ENCODE measurements at places on chromosomes 4 and X.

DNA sequence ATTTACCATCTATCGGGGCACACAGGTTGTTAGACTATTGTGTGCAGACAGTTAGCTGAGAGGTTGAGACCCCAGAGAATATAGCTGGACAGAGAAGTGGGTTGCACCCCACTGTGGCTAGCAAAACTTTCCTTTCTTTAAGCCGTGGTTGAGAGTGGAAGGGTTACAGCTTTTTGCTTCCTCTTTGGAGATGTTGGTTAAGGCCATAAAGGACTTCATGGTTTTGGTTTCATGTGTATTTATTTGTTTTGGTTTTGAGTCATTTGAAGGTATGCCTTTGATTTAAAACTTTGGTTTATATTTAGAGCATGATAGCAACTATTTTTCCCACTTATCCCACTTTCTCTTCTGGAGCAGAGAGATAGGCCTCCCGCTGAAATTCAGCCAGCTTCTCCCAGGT lies 274.3 kb upstream of the IL1RAPL1 start:
- DNase-seq = no peak

- no peak for DNase-seq
Measured at GRCh38 chr4:88549815-88550214, 26.2 kb upstream of the PYURF start.

DNA sequence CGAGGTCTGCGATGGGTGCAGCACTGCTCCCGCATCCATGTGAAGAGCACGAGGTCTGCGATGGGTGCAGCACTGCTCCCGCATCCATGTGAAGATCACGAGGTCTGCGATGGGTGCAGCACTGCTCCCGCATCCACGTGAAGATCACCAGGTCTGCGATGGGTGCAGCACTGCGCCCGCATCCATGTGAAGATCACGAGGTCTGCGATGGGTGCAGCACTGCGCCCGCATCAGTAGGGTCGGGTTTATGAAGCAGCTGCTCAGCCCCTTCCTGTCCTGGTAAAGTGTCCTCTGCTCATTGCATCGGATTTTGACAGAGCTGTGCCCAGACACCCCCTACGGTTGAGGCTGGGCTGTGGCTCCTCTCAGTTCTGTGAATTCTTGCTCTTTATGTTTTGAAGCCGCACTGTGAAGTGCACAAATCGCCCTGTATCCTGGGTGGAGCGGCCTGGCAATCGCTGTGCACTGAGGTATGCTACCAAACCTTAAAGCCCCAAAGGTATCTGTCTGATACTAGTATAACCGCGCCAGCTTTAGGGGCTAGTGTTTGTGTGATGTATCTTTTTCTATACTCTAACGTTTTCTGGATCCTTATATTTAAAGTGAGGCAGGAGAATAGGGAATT lies 98.7 kb downstream of the CPZ start:
- no peak for DNase-seq

- peak; percentile 84 for DNase-seq
Measured at GRCh38 chrX:16114611-16115010, 8.8 kb upstream of the GRPR start.

- DNase-seq = no peak
Measured at GRCh38 chrX:97845451-97845850, 961.7 kb downstream of the RPA4 start.

DNA sequence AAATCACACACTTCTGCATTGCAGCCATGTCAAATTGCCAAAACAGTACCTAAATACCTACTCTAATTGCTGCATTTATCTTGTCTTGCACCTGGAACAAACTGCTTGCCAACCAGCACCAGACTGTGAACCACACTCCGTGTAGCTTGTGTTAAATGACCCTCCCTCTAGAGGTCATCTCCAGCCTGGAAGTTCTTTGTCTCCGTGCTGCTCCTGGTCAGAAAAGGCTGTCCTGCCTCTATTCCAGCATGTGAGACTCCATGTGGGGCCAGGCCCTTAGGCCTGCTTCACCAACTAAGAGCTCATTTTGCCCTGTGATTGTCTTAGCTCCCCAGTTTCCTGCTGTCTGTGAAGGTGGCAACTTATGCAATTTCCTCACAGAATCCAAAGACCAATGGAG lies 28.3 kb downstream of the CNGA2 start:
- DNase-seq = no peak

GRCh38 chr4:80029364-80029763 lies 43.7 kb downstream of the ANTXR2 start:
- no peak for DNase-seq

- no peak for DNase-seq
Measured at GRCh38 chr4:156596026-156596425, 375.6 kb downstream of the PDGFC start.

DNA sequence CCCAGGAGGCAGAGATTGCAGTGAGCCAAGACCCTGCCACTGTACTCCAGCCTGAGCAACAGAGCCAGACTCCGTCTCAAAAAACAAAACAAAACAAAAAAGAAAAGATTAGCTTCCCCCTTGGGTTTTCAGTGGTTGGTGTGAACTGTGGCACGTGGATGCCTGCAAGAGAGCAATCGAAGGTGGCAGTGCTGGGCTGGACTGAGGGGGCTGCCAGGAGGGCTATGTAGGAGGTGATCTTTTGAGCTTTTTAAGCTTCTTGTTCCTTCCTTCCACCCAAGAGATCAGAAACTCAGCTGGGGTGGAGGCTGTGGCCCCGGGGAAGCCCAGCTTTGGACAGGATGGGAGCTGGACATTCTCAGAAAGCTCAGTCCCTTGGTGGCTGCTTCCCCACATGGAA lies 49.6 kb downstream of the PRPS1 start:
- DNase-seq = no peak

DNA sequence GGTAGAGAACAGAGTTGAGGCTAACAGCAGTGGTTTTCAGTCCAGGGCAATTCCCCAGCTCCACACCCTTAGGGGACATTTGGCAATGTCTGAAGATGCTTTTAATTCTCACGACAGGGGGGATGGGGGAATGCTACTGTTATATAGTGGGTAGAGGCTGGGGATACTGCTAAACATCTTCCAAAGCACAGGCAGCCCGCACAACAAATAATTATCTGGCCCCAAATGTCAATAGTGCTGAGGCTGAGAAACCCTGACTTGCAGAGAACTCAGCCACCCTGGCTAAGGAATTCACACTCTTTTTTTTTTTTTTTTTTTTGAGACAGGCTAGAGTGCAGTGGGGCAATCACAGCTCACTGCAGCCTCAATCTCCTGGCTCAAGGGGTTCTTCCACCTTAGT lies 60.6 kb downstream of the POLR2B start:
- no peak for DNase-seq

DNA sequence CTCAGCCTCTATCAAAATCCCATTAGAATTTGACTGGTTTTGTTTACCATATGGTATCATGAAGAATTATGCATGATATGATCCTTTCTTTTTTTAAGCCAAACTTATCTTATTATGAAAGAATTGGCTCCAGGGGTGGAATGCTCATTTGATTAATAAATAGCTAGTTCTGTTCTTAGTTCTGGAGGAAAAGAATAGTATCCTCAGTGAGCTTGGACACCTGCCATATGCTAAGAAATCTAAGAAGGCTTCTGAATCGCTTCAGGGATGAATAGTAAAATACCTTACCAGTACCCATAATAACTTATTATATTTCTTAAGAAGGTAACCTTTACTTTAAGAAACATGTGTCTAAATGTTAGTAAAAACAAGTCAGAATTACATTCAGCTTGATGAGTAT lies 803.6 kb downstream of the ADGRL3 start:
- DNase-seq = no peak

- DNase-seq = no peak
Measured at GRCh38 chrX:14697451-14697850, 168.1 kb downstream of the GLRA2 start.

DNA sequence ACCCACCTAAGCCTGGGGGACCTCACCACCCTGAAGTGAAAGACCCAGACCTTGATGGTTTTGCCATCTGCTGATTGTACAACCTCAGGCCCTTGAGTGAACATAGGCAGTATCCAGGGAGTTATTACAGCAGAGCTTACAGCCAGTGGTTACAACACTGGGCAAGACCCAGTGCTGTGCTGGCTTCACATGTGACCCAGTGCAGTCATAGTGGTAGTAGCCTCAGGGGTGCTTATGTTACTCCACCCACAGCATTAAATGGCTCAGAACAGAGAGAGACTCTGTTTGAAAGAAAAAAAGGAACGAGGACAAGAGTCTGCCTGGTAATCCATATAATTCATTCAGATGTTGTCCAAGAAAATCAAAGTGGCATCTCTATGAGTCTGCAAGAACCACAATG lies 45.2 kb upstream of the DACH2 start:
- no peak for DNase-seq

DNA sequence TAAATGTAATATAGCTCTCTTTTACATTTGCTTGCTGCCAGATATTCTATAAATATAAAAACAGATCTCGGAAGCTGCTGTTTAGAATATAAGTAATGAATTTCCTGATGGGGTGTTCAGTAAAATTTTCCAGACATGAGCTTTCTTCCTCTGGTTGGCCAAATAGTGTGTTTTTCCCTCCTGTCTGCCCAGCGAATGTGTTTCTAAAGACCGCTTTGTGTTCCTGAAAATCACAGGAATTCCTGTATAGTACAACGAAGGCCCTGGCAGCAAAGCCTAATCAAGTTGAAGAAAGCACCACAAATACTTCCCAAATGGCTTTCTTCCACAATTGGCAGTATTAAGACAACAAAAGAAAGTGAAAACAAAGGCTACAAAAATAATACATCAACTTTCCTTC lies 494.1 kb downstream of the INPP4B start:
- DNase-seq = no peak

GRCh38 chr4:167986044-167986443 lies 106.3 kb upstream of the ANXA10 start:
- no peak for DNase-seq

DNA sequence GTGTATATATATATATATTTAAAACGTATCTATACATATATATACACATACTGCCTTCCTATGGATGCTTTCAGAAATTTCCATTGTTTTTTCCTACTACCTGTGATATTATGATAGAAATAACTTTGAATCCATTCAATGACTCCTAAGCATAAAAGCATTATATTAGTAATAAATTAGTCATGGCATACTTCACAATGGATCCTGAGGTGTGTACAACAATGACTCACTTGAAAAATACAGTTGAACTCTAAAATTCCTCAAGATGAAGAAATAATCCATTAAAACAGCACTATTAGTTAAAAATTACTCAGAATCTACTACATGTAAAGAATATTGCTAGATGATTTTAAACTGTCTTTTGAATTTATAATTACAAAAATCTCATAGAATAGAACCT lies 201.1 kb downstream of the STPG2 start:
- DNase-seq = no peak

DNA sequence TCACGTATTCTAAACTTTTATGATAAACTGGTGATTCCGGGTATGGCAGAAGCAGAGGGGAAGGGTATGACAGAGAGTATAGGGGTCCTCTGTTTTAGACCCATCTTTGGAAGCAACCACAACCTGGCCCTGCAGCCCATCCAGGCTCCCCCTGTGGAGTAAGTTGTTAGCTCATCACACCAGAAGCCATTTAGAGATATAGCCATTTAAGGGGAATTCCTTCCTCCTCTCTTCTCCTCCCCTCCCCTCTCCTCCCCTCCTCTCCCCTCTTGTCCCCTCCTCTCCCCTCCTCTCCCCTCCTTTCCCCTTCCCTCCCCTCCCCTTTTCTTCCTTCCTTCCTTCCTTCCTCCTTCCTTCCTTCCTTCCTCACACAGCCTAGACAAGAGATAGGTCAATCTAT lies 197.3 kb upstream of the LDB2 start:
- DNase-seq = no peak

DNA sequence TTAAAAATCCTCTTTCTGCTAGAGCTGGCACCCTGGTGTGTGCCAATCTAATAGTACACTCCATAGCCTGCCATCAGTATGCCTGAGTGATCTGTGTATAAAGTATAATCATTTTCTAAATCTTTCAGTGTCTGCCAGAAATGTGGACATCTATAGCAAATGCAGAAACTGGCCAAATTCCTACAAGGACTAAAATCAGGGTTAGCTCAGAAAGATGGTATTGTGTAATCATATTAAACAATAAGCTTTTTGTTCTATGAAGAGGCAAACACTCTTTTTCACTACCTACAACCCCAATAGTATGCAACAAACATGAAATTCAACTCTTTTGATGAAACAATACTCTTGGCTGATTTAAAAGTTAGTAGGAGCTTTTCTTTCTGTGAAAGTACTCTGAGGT lies 7.7 kb upstream of the TXLNG start:
- DNase-seq = no peak

DNA sequence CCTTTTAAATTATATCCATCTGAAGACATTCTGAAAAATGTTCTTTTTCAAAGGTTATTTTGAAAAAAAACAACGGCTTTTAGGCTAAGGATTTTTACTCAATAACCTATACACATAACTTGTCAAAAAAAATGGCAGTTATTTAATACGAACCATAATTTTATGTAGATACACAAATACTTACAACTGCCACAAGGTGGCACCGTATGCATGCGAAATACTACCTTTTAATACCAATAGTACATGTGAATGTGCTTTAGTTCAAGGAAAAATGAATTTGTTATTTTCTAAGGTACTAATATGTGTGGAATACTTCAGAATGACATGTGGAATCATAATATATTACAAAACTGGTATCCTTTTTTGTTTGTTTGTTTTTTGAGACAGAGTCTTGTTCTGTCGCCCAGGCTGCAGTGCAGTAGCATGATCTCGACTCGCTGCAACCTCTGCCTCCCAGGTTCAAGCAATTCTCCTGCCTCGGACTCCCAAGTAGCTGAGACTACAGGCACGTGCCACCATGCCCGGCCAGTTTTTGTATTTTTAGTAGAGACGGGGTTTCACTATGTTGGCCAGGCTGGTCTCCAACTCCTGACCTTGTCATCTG lies 4.6 kb upstream of the MAD2L1 start:
- DNase-seq = no peak

GRCh38 chrX:110734894-110735541 lies 60.6 kb downstream of the CHRDL1 start:
- peak; percentile 57 for DNase-seq

DNA sequence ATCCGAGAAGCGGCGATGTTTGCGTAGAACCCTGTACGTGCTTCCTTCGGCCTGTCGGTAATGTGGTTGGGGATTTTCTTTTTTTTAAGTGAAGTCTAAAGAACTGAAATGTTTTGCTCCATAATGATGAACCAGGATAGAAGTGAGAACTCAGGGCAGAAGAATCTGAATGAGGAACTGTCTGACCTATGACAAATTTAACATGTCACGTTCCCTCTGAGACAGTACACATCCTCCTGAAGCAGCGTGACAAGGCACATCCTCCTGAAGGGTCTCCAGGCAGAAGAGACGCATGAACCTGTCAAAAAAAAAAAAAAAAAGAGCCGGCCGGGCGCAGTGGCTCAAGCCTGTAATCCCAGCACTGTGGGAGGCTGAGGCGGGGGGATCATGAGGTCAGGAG lies 6.2 kb downstream of the CSF2RA start:
- no peak for DNase-seq

DNA sequence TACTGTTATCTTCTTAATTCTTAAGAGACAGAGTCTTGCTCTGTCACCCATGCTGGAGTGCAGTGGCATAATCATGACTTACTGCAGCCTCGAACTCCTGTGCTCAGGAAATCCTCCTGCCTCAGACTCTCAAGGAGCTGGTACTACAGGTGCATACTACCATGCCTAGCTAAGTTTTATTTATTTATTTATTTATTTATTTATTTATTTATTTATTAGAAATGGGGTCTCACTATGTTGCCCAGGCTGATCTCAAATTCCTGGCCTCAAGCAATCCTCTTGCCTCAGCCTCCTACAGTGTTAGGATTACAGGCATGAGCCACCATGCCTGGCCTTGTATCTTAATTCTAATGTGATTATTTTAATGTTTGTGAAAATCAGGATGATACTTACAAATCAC lies 125.6 kb downstream of the THOC2 start:
- no peak for DNase-seq
